RKO (cell line): ENCODE measurements at places on chromosomes 16 and 17.

- no peak for DNase-seq
Observed at GRCh38 chr17:8941520-8941919, 24.0 kb downstream of the PIK3R5 start.

GRCh38 chr16:84461413-84462295, 42.8 kb downstream of the MEAK7 start:
- no peak for DNase-seq

- peak; percentile 84 for DNase-seq
Observed at GRCh38 chr16:56617212-56618085, 8.1 kb upstream of the MT1E start.

- DNase-seq: no peak
Observed at GRCh38 chr16:13517841-13518240, 402.1 kb upstream of the ERCC4 start.

- peak; percentile 92 for DNase-seq
Observed at GRCh38 chr17:59762049-59762823, 54.8 kb downstream of the VMP1 start.

DNA sequence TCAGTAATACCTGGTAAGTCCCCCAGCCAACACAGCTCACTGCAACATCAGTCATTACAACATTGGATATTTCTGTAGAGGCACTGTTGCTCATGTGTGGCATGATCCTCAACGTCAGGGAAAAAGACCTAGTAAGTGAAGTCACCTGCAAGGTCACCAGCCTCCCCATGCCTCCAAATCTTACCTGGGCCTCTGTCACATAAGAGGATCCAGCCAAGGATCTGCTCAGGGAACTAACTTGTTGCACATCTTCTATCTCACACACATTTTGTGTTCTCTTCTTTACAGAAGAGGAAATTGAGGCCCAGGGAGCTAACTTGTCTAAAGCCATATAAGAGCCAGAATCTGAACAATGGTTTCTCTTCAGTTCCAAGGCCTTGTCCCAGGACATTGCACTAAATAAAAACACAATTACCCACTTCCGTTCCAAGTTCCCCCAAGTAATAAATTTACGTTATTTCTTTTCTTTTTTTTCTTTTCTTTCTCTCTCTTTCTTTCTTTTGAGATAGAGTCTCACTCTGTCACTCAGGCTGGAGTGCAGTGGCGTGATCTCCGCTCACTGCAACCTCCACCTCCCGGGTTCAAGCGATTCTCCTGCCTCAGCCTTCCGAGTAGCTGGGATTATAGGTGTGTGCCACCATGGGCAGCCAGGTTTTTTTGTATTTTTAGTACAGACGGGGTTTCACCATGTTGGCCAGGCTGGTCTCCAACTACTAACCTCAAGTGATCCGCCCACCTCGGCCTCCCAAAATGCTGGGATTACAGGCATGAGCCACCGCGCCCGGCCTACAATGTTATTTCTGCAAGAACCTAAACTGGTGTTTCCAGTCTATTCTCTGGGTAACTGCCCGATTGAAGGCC, 1.3 kb downstream of the SHMT1 start:
- DNase-seq: no peak

DNA sequence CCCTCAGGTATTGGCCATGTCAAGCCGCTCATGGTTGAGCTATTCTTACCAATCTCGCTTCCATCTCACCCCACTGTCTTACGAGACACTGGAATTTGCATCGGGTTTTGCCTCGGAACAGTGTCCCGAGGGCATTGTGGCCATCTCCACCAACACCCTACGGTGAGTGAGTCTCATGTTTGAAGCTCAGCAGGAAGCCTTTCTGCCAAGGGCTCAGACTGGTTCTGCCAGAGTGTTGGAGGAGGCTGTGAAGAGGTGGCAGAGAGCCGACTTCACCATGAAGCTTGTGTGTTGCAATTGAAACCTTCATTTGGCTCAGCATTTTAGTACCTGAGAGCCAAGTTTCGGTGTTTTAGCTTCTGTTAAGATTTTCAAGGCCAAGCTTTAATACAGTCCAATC, 38.0 kb downstream of the SF3B3 start:
- no peak for DNase-seq

- no peak for DNase-seq
Observed at GRCh38 chr17:42474276-42474675, 15.6 kb downstream of the ATP6V0A1 start.

DNA sequence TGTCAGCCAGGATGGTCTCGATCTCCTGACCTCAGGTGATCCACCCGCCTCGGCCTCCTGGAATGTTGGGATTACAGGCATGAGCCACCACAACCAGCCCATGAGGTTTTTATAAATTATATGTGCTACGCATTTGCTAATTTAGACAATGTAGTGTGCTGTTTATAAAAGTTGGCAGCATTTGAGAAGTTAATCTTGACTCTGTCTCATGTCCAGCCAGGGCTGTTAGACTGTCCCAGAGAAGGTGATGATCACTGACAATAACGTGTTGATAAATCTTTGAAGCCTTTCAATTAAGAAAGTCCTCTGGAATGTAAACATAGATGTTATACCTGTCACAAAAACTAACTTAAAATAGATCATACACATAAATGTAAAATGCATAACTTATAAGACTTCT, 82.0 kb downstream of the PPM1E start:
- DNase-seq: no peak

- DNase-seq: no peak
Observed at GRCh38 chr16:50480206-50480605, 68.0 kb upstream of the NKD1 start.

- no peak for DNase-seq
Observed at GRCh38 chr16:11168386-11169051, 87.5 kb downstream of the SOCS1 start.

DNA sequence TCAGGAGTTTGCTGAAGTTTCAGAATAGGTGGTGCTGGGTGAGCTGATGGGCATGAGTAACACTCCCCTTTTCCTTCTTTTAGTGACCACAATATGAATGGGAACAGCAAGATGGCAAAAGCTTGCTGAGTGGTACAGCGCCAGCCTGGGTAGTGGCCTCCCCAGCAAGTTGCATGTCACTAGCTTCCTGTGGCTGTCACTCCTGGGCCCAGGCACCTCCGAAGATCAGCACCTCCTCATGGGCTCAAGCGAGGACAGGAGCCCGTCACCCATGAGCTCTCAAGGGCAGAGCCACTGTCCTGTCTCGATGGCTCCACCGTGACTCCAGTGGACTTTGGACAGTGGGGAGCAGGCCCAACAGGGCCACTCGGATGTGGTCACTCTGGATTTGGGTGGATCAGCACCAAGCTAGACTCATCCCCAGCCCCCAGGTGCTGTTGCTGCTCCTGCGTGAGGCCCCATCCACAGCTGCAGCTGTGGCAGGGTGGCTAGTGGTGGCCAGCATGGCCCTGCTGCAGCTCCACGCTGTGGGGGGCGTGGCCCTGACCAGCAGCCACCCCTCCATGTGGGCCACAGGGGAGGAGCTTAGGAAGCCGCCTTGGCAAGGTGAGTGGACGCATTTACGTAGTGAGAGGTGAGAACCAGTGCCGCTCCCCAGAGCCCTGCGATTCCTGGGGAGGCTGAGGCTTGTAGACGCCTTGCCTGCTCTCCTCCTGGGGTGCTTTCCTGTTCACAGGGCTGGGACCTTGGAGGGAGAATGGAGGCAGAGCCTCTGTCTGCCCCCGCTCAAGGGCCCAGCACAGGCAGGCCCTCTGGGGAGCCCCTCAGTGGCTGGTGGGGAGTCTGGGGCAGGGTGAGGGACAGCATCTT, 13.6 kb upstream of the DNASE1 start:
- no peak for DNase-seq

- DNase-seq: no peak
Observed at GRCh38 chr17:61662741-61663140, 71.7 kb upstream of the NACA2 start.

DNA sequence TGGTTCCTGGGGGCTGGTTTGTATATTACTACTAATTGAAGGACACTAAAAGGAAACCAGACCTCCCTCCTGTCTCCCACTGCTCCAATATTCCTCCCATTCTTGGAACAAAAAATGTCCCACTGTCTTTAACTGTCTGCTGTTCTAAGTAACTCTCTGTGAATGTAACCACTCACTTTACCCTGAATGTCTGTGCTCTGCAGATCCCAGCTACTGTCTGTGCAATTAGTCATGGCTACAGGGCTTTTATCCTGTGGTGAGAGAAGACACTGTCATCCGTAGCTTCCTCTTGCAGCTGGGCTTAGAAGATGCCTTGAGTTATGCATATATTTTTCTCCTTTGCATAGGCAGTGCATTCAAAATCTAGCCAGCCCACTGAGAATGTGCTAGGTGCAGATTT, 853.8 kb downstream of the CDH8 start:
- DNase-seq: peak; percentile 1

DNA sequence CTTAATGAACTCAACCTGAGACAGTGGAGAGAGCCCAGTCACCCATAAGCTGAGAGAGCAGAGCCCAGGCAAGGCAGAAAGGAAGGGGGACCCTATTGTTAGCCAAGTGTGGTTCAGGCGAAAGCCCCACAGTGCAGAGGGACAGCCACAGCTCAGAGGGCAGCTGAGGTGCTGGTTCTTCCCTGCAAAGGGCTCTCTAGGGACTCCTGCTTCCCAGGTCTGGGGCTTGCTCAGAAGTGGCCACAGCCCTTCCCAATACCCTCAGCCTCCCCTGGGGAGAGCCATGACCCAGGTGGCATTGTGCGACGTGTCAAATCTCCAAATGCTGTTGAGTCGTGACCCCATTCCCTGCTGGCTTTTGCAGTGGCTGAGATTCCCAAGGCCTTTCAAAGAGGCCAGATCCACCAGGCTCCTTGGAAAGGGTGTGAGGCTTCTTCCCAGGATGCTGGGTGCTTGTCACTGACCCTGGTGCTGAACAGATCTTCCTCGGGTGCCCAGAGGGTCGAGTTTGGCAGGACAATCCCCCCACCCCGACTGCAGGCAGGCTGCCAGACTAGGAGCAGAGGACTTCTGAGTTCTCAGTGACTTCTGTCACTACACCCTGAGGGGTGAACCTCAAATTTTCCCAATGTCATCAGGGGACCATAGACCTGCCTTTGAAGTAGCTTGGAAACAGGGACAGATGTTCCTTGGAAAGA, 2.5 kb upstream of the CCL17 start:
- DNase-seq: no peak

- peak; percentile 42 for DNase-seq
Observed at GRCh38 chr16:58020628-58021521, 4.7 kb upstream of the MMP15 start.

DNA sequence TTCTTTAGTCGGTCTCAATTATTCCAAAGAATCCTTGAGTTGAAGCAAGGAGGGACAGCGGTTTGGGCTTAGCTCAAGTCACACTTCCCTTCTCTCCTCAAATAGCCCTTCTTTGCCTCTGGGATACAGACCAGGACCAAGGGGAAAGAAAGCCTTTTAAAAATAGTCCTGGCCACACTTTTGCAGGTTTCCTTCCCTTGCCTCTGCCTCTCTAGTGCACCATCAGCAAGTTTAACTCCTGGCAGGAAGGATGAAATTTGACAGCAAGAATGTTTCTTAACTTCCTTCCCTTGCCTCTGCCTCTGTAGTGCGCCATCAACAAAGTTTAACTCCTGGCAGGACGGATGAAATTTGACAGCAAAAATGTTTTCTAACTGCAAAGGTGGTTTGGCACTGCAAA, 7.2 kb upstream of the G6PC1 start:
- DNase-seq: no peak

DNA sequence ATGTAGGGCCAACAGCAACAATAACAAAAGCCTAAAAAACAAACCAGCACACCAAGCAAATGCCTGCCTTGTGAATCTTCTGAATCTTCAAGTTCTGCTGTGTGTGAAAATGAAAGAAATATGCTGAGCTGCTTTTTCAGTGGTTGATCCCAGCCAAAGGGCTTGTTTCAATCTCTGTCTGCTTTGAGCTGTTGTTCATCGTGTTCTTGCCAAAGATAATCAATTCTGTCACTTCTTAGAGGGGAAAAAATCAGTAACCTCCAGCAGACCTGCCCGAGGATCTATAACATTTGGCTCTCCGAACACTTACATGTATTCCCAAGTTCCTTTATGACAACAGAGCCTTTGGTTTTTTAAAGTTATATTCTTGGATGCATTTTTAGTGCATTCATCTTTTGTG, 65.9 kb downstream of the VPS35L start:
- DNase-seq: no peak

DNA sequence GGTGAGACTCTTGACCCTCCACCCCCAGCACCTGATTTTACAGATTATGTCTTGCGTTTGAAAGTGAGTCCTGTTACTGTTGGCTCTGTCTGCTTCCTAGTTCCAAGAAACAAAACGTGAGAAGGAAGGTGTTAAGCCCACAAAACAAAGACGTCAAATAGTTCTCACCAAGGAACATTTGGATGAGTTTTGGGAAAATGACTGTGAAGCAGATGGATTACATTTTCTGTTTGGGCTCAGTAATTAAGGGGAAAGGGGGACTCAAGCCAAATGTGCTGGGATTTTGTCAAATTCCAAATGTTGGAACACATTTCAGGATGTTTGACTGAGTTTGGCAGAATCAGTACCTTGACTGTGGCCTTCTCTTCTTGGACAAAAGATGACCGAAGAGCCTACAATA, 71.2 kb downstream of the PCTP start:
- DNase-seq: no peak

DNA sequence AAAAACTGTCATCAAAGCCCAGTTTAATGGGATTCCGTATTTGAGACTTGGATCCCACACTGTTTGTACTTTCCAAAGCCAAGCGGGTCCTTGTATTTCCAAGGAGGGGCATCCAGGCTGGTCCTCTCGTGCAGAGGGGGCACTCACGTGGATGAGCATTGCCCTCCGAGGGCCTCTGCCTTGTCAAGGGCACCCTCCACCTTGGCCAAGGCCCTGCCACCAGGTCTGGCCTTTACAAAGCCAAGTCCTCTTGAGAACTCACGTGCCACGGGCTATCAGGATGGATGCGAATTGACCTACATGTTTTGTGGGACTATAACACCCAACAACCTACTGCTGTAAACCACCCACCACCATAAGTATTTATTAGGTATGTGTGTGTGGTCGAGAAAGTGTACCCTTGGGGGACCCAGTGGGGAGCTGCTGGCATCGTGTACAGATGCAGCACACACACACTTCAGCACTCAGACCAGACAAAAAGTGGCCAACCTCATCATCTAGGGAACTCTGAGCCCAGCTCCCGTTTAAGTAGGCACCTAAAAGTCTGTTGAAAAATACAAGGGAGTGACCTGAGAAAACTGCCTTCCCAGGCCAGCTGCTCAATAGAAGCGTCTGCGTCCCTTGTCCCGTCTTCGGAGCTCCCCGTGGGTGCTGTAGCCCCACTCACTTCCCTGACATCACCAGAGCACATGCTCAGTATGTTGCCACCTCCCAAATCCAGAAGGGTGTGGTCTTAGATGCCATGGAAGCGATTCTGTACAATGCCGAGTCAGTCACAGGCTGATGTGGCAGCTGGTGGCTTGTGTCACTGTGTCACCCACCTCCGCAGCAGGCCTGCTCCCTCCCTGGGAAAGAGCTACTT, 12.9 kb downstream of the MAP1LC3B start:
- no peak for DNase-seq

DNA sequence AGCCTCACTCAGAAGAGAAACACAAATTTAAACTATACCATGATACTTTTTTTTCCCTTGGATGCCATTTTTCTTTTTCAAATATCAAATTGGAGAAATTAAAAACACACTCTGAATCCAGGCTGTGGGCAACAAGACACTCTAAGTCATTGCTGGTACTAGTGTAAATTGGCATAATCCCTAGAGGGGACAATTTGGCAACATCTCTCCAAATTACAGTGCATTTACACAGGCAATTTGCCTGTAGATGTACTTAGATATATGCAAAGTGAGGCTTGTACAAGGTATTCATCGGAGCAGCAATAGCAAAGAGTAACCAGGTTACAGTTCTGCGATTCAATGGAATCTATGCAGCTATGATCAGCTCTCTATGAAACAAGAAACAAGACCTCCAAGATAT, 6.7 kb upstream of the GUCY2D start:
- no peak for DNase-seq
